ENCODE measurements at places on chromosomes 6 and 20. TPM values are rescaled to one million over a fixed set of nuclear protein-coding genes. Genes with fewer than 3 reads are reported as not detected.

GRCh38 chr20:10478205-10478604, 43.1 kb downstream of the SLX4IP start:
- no peak for DNase-seq

VWA7 gene
- 0.26 TPM for total RNA-seq

GRCh38 chr20:23157734-23158133, 71.6 kb upstream of the CD93 start:
- no peak for DNase-seq

DNA sequence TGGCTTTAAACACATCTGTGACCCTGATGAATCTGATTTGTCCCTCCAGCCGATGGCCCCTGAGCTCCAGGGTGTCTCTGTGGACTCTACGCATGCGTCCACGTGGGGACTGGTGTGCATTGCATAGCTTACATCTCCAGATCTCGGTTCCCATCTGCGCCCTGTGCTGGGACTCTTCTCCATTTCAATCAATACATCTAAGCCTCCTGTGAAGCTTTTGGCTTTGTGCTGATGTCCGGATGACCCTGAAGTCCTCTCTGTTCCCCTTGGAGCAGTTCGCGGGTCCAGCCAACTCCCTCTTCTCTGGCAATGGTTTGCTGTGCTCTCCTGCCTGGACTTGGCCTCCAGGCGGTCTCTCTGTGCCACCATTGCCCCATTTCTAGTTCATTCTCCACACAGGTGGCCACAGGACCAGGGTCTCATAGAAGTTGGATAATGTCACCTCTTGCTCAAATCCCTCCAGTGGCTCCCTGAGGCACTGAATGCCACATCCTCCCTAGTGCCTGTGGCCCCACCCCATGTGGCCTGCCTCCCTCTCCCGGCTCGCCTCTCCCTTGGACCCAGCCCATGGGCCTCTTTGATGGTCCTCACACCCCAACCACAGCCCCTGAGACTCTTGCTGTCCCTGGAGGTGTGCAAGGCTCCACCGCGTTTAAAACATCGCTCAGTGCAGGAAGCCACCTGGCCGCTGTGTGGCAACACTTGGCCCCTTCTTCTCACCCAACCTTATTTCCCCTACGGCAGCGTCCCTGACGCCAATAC, 155.4 kb downstream of the SYCP2 start:
- DNase-seq = no peak

GRCh38 chr6:56393615-56394612, 146.5 kb upstream of the COL21A1 start:
- DNase-seq = no peak

GRCh38 chr6:109336221-109336961, 45.9 kb downstream of the CD164 start:
- peak; percentile 90 for DNase-seq

- peak; percentile 38 for DNase-seq
These were observed 14.8 kb downstream of the AKAP12 start for GRCh38 chr6:151254451-151255081.

GRCh38 chr6:10422737-10423034, 7.8 kb upstream of the TFAP2A start:
- DNase-seq = no peak

GRCh38 chr6:136209496-136209895, 40.6 kb downstream of the MTFR2 start:
- peak; percentile 13 for DNase-seq

TNF gene
- not detected for total RNA-seq

CTCFL gene
- total RNA-seq = not detected

DNA sequence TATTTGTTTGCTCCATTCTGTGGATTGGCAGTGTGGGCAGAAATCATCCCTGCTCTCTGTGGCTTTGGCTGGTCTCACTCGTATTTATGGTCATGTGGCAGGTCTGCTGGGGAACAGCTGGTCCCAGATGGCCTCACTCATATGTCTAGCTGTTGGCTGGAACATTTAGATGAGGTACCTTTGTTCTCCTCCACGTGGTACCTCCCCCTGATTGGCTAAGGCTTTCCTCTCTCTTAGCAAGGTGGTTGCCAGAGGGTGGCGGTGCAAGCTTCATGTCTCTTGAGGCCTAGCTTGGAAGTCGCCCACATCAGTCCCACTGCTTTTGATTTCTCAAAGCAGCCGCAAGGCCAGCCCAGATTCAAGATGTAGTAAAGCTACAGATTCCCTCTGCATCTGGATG, 348.5 kb upstream of the BTBD3 start:
- DNase-seq = no peak

SLC35D3 gene
- total RNA-seq = under 0.01 TPM

DNA sequence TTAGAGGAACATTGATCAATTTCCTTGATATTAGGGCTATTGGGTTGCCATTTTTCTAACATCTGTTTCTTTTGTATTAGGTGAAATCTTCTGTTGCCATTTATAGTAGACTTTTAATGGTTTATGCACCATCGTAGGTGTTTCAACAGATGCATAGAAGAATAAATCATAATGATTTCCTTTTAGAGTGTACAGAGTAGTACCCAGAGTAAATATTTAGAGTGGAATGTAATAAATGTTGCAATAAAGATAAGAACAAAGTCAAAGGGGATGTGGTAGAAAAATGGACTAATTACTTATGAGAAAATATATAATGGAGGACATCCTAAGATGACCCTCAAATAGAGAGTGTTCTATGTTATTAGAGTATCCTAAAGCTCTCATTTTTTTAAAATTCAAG, 643.0 kb upstream of the CITED2 start:
- DNase-seq = no peak

VSX1 gene
- not detected for total RNA-seq

- DNase-seq = no peak
These were observed 13.9 kb downstream of the PLCB4 start for GRCh38 chr20:9082741-9083140.

TBX18 gene
- 1.3 TPM for total RNA-seq

- DNase-seq = no peak
These were observed 413.3 kb downstream of the MAFB start for GRCh38 chr20:40275738-40276137.

DNA sequence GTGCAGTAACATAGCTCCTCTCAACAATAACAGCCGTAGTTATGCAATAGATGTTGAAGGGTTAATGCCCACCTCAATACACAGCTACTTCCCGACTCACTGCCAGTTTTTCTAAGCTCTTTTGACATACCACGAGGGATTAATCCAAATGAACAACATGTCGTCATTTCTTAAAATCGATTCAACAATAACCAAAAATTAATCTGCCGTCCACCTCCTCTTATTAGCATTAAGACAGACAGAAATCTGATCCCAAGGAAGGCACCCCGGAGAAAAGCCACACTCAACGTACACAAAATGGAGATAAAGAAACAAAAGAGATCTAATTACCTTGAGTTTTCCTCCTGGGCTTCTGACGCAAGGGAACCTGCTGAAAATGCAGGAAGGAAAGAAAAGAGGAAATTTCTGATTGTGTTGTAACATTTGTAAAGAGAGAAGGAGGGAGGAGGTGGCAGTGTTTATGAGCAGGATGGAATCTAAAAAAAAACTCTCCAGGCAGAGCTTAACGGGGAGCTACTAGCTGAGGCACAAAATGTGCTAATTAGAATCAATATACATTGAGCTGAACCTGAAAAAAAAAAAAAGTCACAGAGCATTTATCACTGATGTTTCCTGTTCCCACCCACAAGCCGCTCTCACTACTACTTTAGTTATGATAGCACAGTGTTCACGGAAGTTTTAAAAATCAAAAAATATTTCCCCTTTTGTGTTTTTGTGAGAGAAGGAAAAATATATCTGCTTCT, 109.3 kb downstream of the IPCEF1 start:
- peak; percentile 26 for DNase-seq

SNAI1 gene
- total RNA-seq = not detected

RNF144B gene
- total RNA-seq = 141 TPM

DNA sequence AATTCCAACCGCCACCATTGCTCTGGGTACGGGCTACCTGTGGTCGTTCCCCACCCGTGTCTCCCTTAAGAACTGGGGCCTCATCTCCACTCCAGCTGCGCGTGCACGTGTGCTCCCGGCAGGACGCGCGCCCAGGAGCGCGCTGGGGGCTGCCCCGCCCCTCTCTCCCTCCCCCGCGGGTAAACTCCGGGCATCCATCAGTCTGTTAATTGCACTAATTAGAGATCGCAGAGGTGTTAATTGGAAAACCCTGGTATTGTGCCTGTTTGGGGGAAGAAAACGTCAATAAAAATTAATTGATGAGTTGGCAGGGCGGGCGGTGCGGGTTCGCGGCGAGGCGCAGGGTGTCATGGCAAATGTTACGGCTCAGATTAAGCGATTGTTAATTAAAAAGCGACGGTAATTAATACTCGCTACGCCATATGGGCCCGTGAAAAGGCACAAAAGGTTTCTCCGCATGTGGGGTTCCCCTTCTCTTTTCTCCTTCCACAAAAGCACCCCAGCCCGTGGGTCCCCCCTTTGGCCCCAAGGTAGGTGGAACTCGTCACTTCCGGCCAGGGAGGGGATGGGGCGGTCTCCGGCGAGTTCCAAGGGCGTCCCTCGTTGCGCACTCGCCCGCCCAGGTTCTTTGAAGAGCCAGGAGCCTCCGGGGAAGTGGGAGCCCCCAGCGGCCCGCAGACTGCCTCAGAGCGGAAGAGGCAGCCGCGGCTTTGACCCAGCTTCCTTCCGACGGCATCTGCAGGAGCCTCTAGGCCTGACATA, 14.4 kb downstream of the FOXP4 start:
- DNase-seq = no peak

CCDC170 gene
- not detected for total RNA-seq

DNA sequence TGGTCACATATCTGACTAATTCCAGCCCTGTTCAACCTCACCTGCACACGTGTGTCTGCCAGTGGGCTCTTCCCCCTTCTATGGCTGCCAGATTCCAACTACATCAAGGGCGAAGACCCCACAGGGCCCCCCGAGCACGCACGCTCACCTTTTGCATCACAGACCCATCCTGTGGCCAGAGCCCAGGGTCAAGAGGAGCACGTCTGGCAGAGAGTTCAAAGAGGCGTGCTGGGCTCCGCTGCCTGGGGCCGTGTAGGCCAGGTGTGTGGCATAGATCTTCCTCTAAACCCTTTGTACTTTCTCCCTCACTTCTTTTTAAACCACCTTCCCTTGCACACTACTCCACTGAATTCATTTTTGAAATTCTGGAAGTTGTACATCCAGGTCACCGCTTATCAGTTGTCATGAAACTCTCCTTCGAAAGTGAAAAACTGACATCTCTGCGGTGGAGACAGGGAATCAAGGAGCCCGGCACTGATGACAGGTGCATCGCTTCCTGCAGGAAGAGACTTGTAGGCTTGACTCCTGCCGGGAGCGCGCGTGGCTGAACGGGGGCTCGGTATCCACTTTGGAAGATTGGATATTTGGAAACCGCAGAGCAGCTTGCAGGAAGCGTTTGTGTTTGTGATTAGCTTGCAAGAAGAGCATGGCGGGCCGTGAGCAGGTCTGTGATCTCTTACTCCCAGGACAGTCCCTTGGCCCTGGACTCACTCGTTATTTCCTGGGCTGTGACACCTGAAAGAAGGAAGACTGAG, 397.2 kb downstream of the CDH4 start:
- no peak for DNase-seq

FUT9 gene
- total RNA-seq = under 0.01 TPM

DNA sequence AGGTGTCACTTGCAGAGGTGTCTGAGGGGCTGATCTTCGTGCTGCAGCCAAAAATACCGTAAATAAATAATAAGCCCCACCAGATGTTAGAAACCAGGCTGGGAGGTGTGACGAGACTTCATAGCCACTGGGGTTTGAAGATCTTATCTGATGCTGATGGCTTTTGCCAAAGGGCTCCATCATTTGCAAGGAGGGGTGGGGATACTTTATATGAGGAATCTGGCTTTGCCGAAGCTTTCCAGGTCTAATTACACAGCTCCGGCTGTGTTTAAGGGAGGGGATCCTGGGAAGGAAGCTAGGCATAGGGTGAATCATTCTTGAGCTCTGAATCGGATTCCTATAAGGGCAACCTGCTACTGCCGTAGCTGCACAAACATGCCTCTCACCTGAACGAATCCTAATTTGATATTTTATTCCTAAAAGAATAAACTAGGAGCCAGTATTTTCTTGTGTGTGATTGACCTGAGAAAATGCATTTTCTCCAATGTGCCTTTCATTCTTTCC, 249.6 kb downstream of the SOD2 start:
- no peak for DNase-seq

- DNase-seq = no peak
These were observed 199.5 kb upstream of the FAM83B start for GRCh38 chr6:54646951-54647664.

GRCh38 chr6:159178847-159179246, 9.6 kb downstream of the FNDC1 start:
- DNase-seq = no peak

PHACTR1 gene
- total RNA-seq = under 0.01 TPM

- DNase-seq = no peak
These were observed 123.1 kb upstream of the GJE1 start for GRCh38 chr6:142009647-142010046.

KCNQ5 gene
- total RNA-seq = 0.38 TPM

Measured in bronchial epithelial cell (primary cell).